ENCODE measurements at places on chromosomes 16 and 17.

DNA sequence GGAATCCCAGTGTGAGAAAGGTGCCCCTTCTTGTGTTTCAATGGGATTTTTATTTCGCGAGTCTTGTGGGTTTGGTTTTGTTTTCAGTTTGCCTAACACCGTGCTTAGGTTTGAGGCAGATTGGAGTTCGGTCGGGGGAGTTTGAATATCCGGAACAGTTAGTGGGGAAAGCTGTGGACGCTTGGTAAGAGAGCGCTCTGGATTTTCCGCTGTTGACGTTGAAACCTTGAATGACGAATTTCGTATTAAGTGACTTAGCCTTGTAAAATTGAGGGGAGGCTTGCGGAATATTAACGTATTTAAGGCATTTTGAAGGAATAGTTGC lies 567 bp downstream of the UBB start:
- peak; percentile 80 for DNase-seq

GRCh38 chr17:66928949-66929348 lies 35.6 kb upstream of the CACNG4 start:
- DNase-seq, result no peak

DNA sequence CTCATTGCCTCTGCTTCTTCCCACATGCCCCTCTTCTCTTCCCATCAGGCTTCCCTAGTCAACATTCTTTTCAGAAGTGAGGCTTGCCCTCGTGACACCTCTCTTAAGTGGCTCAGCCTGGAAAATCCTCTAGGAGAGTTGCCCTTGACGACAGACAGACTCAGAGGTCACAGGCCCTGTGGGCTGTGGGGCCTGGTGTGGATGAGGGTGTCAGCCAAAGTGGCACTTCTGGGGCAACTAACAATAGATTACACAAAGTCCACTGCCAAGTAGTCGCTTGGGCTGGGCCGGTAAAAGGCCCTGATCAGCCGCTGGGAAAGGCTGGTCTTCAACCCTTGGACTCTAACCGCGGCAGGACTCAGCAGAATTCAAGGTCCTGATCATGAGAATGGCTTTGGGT lies 33.7 kb upstream of the METTL16 start:
- DNase-seq, result no peak

DNA sequence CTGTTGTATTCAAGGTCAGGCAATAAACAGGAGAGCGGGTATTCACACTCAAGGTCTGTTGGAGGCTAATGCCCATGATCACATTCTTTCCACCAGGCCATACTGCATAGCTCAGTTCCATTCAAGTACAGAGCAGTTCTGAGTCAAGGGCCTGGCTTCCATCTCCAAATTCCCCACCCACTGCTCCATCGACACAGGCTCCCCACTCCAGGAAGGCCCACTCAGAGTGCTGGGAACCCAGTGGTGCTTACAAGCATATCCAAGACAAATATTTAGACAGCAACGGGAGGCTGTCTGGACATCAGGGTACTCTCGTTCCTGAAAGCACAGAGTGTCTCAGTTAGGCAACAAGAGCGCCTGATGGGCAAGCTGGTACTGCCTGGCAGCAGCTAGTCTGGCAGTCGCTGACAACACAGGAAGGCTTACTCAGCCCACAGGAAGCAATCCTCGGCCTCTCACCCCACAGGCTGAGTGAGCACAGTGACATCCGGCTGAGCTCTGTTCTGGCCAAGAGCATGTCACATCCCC lies 40.9 kb downstream of the RFFL start:
- peak; percentile 88 for DNase-seq

DNA sequence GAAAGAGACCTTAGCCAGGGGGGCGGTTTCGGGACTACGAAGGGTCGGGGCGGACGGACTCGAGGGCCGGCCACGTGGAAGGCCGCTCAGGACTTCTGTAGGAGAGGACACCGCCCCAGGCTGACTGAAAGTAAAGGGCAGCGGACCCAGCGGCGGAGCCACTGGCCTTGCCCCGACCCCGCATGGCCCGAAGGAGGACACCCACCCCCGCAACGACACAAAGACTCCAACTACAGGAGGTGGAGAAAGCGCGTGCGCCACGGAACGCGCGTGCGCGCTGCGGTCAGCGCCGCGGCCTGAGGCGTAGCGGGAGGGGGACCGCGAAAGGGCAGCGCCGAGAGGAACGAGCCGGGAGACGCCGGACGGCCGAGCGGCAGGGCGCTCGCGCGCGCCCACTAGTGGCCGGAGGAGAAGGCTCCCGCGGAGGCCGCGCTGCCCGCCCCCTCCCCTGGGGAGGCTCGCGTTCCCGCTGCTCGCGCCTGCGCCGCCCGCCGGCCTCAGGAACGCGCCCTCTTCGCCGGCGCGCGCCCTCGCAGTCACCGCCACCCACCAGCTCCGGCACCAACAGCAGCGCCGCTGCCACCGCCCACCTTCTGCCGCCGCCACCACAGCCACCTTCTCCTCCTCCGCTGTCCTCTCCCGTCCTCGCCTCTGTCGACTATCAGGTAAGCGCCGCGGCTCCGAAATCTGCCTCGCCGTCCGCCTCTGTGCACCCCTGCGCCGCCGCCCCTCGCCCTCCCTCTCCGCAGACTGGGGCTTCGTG lies at the start of gene MAPT:
MAPT (plus strand) TSS at position 533 of the 763 bp plus-strand sequence. CDS start 67,784 bp downstream, outside the sequence.
- peak; percentile 92 for DNase-seq

DNA sequence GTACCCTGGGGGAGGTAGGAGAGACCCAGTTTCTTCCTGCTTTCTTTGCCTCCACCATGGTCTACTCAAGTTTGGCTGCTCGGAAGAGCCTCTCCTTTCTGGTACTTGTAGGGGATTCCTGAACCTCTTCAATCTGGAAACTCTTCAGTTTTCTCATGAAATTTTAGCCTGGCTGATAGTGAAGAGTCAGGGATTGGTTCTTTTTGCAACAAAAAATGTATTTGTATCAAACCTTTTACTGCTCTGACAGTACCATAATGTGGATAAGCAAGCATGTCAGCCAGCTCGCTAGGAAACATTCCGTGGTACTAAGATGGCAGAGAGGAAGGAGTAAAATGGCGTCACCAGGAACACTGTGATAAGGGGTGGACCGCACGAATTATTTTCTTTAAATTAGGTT lies 55.4 kb downstream of the NUP93 start:
- DNase-seq, result no peak

GRCh38 chr17:45639297-45639849 lies 144.7 kb upstream of the CRHR1 start:
- no peak for DNase-seq

GRCh38 chr17:76822184-76822778 lies 45.9 kb upstream of the MGAT5B start:
- DNase-seq, result no peak

DNA sequence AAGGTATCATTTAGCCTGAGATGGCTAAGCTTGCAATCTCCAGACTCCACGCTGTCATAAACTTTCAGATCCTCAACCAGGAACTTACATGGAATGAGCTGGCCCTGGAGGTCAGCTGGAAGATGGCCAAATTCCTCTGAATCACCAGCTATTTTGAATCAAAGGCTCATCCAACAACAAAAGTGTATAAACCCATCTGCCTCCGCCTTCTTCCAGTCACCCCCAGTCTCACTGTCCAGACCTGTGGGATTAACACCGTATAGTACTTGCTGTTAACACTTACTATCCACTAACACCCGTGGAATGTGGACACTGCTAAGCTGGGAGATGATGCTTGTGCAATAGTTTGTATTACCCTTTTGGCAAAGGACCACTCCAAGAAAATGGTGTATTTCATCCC lies 1.9 kb upstream of the LCMT1 start:
- no peak for DNase-seq

Measured in natural killer cell treated with Interleukin-12 subunit alpha and Interleukin-12 subunit beta and Interleukin-15 and Interleukin-18, amount 100 ng/mL, for 72 hours (primary cell).